AG09319 (cell line): ENCODE measurements at places on chromosomes 6 and 20.

- DNase-seq: no peak
Observed at GRCh38 chr6:167046861-167047495, 47.8 kb downstream of the CEP43 start.

DNA sequence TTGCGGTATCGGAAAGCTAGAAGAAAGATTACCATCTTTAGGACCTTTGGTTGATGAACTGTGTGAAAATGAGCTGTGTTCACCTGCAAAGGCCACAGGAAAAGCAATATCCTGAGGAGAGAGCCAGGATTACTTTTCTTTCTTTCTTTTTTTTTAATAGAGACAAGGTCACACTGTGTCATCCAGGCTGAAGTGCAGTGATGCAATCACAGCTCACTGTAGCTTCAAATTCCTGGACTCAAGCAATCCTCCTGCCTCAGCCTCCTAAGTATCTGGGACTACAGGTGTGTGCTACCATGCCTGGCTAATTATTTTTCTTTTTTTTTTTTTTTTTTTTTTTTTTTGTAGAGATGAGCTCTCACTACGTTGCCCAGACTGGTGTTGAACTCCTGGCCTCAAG lies 17.2 kb downstream of the FAM184A start:
- no peak for DNase-seq

GRCh38 chr6:65816991-65817390 lies 110.0 kb upstream of the EYS start:
- no peak for DNase-seq

GRCh38 chr6:135606392-135606791 lies 108.9 kb upstream of the AHI1 start:
- DNase-seq: no peak

DNA sequence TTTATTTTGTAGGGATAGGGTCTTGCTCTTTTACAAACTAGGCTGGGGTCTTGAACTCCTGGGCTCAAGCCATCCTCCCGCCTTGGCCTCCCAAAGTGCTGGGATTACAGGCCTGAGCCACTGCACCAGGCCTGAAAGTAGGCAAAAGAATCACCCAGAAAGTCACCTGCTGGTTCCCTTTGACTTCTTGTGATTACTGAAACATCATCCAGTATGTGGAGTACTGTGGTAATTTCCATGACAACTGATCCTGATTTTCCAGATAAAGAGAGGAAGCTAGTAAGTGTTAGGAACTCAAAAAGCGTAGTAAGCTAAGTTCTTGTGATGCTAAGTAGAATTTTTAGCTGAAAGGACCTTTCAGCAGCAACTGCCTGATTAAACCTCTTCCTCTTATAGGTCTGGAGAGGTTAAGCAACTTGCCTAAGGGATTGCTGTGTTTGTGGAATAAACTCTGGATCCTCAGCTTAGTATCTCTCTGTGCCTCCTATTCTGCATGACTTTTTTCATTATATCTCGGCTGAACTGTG lies 16.8 kb downstream of the RALY start:
- DNase-seq: no peak

- DNase-seq: no peak
Observed at GRCh38 chr6:88920774-88921733, 42.4 kb downstream of the RNGTT start.

- no peak for DNase-seq
Observed at GRCh38 chr6:7897461-7898192, 13.0 kb downstream of the TXNDC5 start.

DNA sequence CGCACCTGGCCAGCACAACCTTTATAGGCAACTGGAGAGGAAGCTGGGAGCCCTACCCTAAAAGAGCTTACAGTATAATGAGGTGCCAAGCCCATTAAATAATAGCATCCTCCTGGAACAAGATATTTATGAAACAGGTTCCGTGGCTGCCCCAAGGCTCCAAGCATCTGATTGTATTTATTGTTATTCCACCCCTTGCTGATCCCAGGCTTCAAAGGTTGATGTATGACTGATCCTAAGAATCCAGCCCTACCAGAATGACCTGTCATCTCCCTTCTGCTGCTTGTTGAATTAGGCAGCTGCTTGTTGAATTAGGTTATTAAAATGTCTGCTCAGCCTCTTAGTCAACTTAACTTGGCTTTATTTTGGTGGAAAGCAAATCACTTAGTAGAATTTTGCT lies 35.2 kb upstream of the SASH1 start:
- no peak for DNase-seq

GRCh38 chr6:42404484-42404883 lies 47.2 kb downstream of the TRERF1 start:
- DNase-seq: peak; percentile 20

- no peak for DNase-seq
Observed at GRCh38 chr6:121999456-122000065, 399.9 kb upstream of the HSF2 start.

GRCh38 chr6:7058250-7058923 lies 49.4 kb upstream of the RREB1 start:
- DNase-seq: peak; percentile 47

DNA sequence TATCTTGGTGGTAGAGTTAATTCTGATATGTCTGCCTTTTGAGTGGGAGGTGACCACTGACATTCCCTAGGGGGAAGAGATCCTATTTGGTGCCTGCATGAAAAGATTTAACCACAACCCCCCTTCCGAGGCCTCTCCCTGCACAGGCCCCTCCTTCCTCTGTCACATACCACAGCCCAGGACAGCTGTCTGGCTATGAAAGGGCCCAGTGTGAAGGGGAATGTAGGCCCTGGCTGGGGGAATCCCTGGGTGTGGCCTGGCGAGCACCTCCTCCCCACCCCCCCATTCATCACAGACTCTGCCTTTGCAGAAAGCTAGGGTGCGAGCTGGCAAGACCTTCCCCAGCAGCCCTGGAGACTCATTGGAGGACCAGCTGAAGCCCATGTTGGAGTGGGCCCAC lies 27.4 kb upstream of the MAPRE1 start:
- DNase-seq: no peak

- no peak for DNase-seq
Observed at GRCh38 chr6:3843379-3844096, 5.6 kb upstream of the FAM50B start.

GRCh38 chr6:28080631-28081485 lies 490 bp downstream of the ZNF165 start:
- peak; percentile 91 for DNase-seq

- DNase-seq: no peak
Observed at GRCh38 chr6:156457601-156458000, 319.6 kb upstream of the ARID1B start.

DNA sequence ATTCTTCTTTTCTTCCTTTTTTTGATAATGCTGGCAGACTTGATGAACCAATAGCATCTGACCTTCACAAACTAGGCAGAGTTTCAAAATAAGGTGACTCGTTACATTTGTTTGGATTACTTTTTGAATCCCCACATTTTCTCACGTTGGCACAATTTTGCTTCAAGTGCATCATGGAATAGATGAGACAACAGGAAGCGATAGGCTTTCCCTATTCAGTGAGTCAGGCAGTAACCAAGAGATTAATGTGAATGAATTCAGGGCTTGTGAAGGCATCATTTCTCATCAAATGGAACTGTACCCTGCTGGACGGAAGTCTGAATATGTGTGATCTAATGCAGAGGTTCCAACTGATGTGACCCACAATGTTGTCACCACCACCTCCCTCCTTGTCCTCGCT lies 10.7 kb downstream of the RFPL4B start:
- DNase-seq: peak; percentile 34

GRCh38 chr6:151280859-151281258 lies 41.1 kb downstream of the AKAP12 start:
- DNase-seq: no peak

- DNase-seq: no peak
Observed at GRCh38 chr6:166411721-166412151, 29.0 kb upstream of the MPC1 start.

GRCh38 chr20:7736336-7736735 lies 203.9 kb downstream of the HAO1 start:
- DNase-seq: no peak

- no peak for DNase-seq
Observed at GRCh38 chr6:11923621-11924020, 88.5 kb upstream of the HIVEP1 start.

GRCh38 chr6:15402406-15403045 lies 156.7 kb downstream of the JARID2 start:
- no peak for DNase-seq

- DNase-seq: no peak
Observed at GRCh38 chr6:168355716-168356522, 36.3 kb upstream of the DACT2 start.

DNA sequence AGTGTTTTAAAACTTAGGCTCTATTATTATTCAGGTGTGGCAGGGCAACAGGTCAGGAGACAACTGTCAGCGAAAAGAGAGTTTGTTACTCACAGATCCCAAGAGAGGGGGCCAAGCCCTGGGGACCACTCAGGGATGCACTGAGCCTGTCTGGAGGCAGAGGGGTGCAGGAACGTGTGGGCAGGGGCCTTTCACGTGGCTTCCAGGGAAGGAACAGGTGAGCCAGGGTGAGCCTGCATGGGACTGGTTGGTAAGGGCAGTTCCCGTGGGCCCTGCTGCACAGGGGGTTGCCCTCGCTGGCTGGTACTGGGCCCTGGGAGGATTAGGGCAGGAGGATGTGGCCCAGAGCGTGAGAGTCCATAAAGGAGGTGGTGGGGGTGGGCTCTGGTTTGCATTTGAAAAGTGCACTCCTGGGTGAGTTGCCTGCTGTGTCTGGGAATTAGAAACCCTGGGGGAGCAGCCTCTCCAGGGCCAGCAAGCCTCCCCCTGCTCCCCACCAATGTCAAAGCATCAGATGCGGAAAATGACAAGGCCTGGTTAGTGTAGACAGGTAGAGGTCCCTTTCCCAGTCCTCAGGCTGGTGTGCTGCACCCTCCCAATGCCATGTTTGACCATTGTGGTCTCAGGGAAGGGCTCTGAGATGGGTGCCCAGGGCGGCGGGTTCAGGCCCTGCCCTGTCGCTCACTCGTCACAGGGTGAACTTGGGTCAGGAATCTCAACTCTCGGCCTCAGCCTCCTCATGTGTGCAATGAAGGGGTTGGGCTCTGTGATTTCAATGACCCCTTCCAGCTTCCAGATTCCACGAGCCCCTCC lies 127.4 kb upstream of the RPS6KA2 start:
- DNase-seq: no peak

- no peak for DNase-seq
Observed at GRCh38 chr6:127514773-127515227, 4.3 kb downstream of the MTCL3 start.
